ENCODE measurements at places on chromosomes 3 and 15.

DNA sequence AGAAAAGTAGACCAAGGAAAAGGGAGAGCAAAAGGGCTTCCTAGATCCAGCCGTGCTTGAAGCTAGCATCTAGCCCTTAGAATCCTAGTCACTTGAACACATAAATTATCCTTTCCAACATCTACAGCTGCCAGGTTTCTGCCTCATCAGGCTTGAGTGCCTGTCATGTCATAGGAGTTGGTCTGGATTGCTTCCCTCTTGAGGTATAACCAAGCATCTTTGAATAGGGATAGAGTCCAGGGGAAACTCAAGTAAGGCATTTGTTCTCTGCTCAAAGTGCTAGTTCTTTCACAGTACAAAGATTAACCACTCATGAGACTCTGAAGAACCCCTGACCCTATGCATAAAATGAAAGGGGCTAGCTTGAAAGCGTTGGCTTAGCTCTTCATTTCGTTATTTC lies 72.3 kb downstream of the SLCO3A1 start:
- no peak for DNase-seq

DNA sequence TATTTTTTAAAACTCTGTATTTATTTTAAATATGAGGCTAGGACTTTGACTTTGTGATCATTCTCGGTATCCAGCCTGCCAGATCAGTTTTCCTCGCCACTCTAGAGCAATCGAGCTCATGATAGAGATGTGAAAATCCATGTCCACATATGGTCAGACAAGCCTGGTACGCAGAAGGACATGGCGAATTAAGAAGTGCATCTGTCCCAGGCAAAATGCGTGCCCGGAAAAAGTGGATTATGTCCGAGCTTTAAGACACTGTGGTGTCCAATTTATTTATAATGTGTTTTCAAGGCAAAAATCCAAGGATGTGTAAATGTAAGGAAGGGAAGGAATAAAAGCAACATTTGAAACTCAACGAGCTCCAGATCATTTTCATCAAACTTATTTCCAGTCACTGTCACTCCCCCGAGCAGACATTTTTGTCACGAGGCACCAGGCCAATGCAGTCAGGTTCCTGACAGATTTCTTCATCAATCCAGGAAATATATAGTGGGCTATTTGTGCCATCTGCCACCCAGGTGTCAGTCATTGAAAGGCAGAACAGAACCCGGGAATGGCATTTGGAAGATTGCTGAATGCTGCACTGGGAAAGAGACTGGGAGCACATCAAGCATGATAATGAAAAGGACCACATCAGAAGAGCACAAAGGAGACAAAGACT lies 825.7 kb downstream of the SQOR start:
- no peak for DNase-seq

- no peak for DNase-seq
Measured at GRCh38 chr3:36677331-36678007, 86.9 kb downstream of the DCLK3 start.

DNA sequence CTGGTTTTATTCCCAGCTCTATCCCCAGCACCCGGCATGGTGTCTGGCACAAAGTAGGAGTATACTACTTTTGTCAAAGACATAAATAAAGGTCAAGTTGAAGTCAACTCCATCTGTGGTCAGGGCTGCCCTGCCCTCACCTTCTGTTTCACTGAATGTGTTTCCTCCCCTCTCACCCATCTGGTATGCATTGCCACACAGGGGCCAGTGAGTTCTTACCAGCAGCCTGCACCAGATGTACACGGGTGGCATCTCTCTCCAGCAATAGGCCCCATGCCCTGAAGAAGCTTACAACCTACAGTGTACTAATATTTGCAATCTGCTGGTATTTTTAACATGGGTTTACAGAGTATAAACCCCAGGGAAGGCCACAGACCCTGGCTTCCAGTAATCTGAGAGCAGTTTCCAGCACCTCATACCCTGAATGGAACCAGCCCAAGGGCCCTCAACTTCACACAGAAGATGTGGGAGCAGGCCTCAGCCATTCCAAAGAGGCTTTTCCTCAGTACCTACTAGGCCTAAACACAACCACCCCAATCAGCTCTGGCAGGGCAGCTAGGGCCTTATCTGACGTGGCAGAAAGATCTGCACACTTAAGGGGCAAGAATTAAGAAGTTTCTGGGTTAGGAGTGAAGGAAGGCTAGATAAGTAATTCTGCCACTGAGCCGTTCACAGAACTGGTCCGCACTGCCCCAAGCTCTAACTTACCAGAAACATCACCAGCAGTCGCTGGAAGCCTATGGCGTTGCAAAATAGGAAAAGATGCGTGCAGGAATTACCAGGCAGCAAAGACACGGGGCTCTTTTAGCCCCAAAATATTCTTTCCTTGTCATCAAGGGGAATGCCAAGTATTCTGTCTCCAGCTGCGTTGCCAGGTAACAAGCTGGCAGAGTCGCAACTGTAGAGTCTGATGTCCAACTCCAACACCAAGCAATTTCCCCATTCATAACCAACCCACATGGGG lies 2.1 kb downstream of the IDH2 start:
- peak; percentile 48 for DNase-seq

DNA sequence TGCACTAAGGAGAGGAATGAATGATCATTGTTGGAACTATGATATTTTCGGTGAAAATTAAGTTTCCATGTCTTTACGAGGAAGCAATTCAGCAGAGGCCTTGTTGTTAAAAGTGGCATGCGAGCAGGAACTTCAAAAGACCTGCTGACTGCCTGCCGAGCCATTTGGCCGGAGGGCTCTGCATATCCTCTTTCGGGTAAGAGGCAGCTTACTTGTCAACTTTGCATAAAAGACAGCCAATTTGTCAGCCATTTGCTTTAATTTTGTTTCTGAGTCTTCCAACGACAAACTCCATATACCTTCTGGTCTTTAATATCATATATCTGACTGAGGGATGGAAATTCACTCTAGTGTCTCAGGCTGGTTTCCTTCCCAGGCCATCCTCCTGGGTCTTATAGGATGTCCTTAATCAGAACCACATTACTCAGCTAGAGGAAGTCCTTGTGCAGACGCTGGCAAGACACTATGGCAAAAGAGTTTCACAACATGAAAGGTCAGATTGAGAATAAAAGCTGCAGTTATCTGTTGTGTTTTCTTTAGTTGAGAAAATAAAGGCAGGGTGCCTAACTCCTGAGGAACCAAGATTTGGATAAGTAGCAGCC lies 128.7 kb upstream of the WNT5A start:
- DNase-seq: peak; percentile 67

DNA sequence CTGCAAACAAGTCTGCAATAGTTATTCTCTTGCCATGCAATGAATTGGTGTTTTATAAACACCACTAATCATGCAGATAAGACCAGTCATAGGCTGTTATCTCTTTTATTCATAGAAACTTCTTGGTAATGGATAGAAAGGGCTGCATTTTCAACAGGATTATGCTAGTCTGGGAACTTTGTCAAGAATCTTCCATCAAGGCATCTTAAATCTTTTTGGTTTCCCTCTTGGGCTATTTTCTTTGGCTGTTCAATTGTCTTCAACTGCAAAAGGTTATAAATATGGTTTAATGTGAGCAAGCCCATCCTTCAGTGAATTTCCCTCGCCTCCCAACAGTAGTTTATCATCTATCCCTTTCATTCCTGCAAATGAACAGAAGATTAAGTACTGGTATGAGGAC lies 59.0 kb upstream of the MINAR1 start:
- DNase-seq: no peak

DNA sequence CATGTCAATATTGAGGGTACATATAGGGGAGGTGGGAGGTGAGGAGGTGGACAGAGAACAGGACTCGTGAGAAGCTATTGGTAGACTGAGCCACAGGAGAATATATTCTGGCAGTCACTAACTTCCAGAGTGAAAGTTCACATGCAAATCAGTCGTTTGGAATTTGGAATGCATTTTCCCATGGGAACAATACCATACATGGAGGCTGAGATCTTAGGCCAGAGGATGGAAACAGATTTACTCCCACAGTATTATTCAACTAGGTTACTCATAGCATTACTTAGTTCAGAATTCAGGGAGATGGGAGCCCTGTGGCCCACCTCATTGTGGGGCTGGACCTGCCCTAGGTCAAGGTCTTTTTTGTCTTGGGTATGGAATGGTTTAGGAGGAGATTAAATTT lies 36.4 kb upstream of the ABHD2 start:
- no peak for DNase-seq

GRCh38 chr3:124478830-124479229 lies 251.4 kb upstream of the UMPS start:
- no peak for DNase-seq

- DNase-seq: no peak
Measured at GRCh38 chr3:72336821-72337479, 511.3 kb downstream of the SHQ1 start.

DNA sequence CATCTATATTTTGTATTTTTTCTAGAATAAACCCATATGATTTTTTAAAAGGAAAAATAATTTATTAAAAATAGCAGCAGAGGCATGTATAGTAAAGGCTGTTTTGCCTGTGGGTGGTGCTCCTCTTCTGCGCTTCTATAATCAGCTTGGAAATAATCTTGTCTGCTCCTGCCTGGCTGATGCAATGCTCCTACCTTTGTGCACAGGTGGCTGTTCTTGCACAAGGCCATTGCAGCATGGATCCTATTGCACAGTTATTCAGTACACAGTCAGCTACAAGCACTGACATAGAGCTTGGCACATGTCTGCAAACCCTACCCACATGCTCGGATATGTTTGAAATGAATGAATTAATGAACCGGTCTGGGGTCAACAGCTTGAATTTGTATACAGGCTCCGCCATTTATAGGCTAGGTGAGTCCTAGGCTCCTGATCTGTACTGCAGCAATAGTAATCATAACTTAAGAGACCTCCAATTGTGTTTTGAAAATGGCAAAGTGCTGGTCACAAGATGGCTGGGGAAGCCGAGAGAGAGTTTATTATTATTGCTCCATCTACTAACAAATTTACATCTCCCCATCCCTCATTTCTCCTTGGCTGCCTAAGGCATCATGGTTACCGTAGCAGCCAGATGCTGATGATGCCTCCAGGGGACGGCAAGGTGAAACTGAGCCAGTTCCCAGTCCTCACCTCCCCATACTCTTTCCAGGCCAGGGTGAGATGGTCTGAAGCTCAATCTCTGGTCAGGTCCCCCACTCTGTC lies 532 bp upstream of the RTP1 start:
- no peak for DNase-seq

DNA sequence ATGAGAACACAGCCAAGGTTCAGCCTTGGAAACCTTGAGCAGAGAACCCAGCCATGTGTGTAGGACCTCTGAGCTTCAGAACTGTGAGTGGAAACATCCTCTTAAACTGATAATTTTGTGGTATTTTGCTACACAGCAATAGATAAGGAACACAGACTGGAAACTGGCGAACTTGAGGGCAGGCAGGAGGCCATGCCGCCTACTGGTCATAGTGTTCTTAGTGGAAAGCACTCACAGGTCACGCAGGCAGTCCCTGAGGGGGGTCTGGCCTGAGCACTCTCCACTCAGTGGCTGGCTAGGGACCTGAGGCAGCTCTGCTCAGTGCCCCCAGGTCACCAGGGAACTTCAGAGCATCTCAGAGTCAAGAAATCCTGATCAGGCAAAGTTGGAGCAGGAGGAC lies 9.7 kb upstream of the XIRP1 start:
- no peak for DNase-seq

- no peak for DNase-seq
Measured at GRCh38 chr3:139217633-139218032, 126.2 kb upstream of the MRPS22 start.

DNA sequence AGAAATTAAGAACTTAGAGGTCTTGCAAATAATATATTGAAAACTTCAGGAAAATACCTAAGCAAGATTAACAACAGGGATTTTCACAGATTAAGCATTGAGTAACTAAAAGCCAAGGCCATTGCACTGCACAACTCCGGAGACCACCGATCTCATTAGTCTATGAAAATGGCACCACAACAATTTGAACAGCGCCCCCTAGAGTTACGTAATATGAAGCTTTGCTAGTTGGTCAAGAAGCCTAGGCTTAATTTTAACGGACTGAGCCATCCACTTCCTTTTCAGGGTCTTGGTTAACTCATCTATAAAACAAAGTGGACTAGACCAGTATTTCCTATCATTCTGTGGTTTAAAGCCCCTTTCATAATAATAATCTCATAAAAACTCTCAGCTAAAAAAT lies 24.8 kb downstream of the TMEM212 start:
- no peak for DNase-seq

DNA sequence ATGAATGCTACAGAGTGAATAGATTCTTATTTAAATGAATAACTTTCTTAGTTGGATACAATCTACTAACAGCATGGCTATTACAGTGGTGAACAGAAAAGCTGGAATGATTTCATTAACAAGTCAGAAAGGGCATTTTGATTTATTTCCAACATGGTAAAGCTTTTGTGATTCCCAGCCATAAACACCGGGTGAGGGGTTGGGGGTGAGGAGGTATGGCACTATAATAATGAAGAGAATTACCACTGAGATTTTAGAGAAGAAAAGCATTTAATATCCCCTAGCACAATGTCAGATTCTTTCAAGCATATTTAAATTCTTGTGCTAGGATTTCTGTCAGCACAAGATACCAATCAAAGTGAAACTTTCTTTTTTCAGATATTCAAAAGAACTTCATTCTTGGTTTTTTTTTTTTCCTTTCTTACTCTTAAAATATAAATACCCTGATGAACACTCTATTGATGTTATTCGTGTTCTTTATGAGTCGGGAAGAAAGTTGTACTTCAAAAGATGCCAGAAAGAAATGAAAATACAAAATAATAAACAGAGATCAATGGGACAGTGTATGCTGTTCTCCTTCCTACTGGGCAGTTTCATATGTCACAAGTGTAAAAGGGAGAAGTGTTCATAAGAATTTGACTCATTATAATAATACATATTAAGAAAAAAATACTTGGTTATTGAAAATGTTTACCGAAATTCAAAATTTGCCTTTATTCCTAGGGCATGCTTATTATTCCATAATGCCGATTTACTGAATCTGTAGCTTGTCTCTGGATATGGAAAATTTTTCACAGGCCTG lies 522.8 kb downstream of the CADM2 start:
- no peak for DNase-seq

DNA sequence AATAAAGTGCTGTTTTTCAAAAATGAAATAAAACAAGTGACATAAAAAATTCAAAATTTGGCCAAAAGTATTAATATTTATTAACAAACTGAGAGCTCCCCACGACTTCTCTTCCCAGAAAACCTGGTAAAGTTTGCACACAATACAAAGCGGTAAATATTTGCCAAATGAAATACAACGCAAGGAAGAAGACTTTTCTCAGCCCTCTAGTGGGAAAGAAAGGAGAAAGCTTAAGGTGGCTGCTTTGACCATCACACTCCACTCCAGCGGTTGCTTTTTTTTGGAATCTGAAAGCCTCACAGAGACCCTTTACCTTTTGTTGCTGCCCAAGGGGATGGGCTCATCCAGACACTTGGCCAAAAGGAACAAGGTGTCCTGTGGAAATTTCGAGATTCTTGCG lies 1.1 kb upstream of the GK5 start:
- DNase-seq: no peak

DNA sequence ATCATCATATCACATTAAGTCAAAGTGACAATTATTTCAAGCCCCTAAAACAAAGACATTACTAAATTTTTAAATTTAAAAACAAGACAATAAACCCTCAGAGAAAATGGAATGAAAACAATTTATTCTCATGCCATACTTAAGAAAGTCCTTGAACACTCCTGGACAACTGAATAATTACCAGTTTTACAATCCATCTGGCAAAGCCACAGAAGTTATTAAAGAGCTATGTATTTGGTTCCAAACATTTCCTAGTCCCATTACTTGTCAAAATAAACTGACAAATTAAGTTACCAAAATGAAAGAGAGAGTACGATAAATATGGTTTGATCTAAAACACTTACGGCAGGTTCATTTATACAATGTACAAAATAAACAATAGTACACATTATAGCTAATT lies 63.2 kb downstream of the LRRFIP2 start:
- DNase-seq: no peak

GRCh38 chr15:74365598-74366445 lies 1.6 kb downstream of the CYP11A1 start:
- peak; percentile 13 for DNase-seq

All from inflammatory macrophage treated with lipopolysaccharide for 1 hour (primary cell).